ENCODE measurements at places on chromosomes 16 and 17.

DNA sequence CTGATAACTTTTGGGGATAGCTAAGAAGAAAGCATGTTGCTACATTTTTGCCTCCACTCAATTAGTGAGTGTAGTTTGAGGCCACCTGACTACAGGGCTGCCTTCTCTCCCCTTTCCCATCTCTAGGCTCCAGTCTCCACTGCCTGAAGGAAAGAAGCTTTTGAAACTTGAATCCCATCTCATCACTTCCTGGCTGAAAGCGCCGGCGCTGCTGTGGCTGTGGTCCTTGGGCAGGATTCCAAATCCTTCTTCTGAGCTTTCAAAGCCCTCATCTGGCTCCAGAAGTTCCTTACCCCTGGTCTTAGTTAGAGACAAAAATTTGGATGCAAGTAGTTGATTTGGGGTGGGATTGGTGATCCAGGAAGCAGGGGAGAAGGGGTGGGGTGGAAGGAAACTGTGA is 119.4 kb downstream of the FOXL1 start:
- no peak for DNase-seq

DNA sequence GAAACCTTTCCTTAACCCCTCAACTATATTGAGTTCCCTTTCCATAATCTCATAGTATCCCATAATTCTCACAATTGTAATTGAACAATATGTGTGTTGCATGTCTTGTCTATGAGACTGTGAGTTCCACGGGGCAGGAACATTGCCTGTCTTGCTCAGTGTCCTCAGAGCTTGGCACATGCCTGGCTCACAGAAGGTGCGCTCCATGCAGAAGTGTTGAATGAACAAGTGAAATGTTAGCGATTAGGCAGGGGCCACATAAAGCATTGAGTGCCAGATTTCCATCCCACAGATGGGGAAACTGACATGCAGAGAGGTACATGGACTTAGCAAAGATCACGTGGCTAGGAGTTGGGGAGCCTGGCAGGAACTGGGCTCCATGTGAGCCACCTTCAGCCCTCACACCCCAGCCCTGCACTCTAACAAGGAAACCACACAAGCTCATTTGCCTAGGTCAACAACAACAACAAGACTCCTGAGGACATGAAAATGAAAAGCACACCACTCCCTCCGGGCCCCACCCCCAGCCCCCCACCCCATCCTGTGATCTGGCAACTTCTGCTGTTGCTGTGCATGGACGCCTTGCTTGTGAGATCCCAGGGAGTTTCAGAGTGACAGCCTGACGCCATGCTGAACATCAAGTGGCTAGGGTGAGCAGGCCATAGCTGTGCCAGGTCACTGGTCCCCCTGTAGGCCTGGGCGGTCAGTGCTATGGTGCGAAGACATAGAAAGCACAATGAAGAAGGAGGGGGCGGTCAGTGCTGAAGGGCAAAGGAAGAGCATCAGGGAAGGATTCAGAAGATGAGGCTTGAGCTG is 5.0 kb downstream of the PIK3R5 start:
- DNase-seq = no peak

DNA sequence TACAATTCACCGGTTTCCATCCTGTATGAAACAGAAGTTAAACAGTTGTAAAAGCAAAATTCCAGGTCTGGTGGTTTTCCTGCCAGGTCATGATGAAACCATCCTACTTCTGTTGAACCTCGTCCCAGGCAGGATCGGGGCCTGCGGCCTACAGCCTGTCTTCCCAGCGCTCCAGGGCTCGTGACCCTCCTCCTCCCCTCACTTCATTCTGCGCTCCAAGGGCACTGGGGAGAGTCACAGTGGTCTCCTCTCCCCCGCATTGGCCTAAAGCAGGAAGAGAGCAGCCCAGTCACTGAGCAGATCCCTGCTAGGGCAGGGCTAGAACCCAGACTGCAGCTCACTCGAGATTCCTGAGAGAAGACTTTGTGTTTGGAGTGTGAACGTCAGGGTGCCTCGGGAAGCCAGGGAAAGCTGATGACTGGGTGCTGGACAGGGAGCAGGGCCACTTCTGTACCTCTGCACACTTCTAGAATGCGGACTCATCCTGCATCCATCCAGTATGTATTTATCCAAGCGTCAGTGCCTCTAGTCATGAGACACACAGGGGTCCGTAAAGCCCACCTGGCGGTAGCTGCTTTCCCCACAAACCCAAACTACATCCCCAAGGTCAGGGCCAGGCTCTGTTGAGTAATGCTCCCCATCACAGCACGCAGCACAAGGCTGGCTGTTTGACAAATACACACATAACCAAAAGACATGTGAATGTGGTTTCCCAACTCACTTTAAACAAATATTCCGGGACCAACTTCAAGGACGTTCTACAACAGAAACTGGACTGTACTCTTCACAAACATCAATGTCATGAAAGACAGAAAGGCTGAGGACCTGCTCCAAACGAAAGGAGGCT is 1.7 kb upstream of the ITGAE start:
- DNase-seq = no peak

- no peak for DNase-seq
Observed at GRCh38 chr16:71854369-71854948, 8.7 kb downstream of the ATXN1L start.

- DNase-seq = peak; percentile 59
Observed at GRCh38 chr17:73311781-73312641, at the start of gene CDC42EP4. Gene CDC42EP4, minus strand, starts transcription at chr17:73312001. Its CDS starts 25,501 bp downstream, at chr17:73286500.

GRCh38 chr16:86426063-86426642 is 84.2 kb upstream of the FOXF1 start:
- no peak for DNase-seq

All from DMS79 (cell line).